ENCODE measurements at places on chromosomes 5 and 9.
A peak's percentile ranks its signal among the peaks of the same experiment; 100 is the strongest.

DNA sequence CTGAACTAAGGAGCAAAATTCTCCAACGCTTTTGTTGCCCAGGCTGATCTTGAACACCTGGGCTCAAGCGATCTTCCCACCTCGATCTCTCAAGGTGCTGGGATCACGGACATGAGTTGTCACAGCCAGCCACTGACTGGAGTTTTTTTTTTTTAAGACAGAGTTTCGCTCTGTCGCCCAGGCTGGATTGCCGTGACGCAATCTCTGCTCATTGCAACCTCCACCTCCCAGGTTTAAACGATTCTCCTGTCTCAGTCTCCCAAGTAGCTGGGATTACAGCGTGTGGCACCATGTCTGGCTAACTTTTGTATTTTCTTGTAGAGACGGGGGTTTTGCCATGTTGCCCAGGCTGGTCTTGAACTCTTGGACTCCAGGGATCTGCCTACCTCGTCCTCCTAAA, 58.2 kb downstream of the EHMT1 start:
- no peak for DNase-seq

DNA sequence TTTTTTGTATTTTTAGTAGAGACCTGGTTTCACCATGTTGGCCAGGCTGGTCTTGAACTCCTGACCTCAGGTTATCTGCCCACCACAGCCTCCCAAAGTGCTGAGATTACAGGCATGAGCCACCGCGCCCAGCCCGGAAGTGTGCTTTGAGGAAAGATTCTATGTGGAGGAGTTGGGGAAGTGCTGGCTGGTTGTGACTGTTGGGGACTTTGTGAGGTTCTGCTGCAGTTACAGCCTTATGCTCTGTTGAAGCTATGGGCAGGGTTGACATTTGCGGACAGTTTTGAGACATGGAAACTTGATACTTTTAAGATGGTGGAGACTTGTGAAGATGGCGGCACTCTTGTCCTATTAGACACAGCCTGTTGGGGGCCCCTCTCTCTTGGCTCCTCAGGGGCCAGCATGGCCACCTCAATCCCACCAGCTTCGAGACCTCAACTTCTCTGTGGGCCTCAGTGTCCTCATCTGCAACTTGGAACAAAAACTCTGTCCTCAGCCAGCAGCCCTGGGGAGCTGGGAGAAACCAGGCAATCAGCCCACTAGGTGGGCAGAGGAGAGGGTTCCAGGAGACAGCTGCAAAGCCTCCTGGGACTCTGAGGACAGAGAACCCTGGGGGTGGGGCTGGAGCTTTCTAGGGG, 24.9 kb downstream of the C9orf50 start:
- DNase-seq, result no peak

GRCh38 chr9:22211588-22212360, 202.7 kb upstream of the CDKN2B start:
- peak; percentile 95 for DNase-seq

DNA sequence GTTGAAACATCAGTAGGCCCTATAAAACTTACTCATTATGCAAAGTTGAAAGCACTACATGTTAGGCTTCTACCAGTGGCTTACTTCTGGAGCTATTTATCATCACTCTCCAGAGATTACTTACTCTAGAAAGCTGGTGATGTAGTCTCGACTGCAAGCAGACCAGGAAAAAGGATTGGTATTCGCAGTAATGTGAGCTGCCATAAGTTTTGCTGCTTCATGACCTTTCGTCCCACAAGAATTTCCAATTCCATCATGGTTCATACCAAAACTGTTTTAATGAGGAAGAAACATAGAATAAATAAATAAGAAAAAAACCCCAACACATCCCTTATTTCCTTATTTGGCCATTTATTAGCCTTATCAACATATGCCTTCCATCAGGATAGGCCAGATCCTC, 181.9 kb downstream of the ADAMTS6 start:
- DNase-seq, result peak; percentile 86

DNA sequence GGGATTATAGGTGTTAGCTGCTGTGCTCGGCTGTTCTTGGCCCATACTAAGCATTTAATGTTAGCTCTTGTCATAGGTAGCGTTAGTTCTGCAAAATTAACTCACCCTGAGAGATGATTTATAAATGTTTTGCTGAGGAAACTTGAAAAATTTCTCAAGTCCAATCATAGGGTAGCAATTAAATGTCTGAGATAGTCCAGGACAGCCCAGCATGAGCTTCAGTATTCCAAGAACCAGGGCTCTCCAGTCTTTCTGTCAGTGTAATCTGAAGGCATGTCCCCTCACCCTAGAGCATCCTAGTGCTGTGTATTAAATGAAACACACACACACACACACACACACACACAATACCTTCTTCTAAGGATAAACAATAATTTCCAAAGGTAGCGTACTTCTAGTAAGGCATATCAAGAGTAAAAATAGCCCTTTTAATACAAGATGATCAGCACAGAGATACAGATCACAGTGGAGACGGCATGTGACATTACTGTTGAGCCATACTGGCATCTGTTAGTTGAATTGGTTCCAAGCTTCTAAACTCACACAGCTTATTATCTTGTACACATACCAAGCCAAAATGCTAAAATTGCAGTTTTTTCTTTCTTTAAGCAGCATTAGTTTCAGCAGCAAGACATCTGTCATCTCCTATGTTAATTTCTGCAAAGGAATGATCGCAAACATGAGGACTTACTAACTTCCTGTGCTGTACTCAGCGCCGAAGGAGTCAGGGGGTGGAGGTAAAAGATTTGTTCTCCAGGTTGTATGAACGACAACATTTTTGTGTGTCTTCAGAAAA, 46.3 kb upstream of the JMY start:
- peak; percentile 15 for DNase-seq

- DNase-seq, result no peak
Observed at GRCh38 chr5:95949810-95950209, 11.8 kb downstream of the ELL2 start.

GRCh38 chr9:91245431-91246313, 116.0 kb downstream of the AUH start:
- DNase-seq, result no peak

DNA sequence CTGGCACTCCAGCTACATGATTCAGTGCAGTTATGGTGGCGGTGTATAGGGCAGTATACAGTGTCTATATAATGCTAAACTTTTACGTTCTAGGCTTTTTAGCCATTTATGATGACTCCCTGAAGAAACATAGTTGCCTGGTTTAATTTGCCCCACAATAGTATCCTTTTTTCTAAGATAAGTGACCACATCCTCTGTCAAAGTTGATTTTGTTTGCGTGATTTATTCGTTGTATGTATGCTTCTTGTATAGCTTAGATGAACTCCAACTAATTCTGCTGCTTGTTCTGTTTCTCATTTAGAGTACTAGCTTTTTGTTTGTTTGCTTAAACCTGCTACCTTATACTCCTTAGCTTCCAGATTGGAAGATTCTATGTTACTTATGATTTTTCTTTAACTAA, 83.6 kb downstream of the ERMP1 start:
- DNase-seq, result no peak

GRCh38 chr9:83043597-83043996, 19.3 kb downstream of the RASEF start:
- no peak for DNase-seq

- no peak for DNase-seq
Observed at GRCh38 chr5:127960270-127960691, 123.3 kb upstream of the SLC12A2 start.

DNA sequence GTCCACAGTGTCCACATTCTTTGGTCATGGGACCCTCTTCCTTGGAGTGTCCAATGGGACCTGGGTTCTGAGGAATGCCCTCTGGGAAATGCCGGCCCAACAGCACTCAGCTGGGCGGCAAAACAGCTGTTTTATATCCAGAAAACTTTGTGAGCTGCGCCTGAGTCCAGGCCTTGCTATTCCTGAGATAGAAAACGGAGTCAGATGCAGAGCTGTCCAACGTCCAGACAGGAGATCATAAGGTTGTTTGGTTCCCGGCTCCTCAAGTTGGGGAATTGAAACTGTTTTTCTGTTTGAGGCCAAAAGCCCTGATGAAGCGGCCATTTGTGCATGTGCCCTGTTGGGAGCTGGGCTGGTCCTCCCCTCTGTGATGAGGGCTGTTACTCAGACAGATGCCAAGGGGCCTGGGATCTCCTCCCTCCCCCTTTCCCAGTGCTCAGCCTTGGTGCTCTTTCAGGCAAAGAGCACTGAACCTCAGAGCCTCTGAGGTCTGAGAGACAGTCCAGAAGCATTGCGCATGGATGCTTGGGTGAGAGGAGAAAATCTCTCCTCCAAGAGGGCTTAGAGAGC, 66.6 kb upstream of the GARNL3 start:
- no peak for DNase-seq

- no peak for DNase-seq
Observed at GRCh38 chr5:131220566-131220965, 43.3 kb upstream of the CDC42SE2 start.

DNA sequence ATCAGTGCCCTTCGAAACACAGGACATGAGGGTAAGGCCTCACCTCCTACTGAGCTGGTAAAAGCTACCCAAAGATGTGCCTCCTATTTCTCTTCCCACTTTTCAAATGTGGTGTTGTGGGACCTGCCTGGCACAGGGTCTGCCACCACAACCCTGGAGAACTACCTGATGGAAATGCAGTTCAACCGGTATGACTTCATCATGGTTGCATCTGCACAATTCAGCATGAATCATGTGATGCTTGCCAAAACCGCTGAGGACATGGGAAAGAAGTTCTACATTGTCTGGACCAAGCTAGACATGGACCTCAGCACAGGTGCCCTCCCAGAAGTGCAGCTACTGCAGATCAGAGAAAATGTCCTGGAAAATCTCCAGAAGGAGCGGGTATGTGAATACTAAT, 1.9 kb downstream of the IRGM start:
- DNase-seq, result peak; percentile 4

DNA sequence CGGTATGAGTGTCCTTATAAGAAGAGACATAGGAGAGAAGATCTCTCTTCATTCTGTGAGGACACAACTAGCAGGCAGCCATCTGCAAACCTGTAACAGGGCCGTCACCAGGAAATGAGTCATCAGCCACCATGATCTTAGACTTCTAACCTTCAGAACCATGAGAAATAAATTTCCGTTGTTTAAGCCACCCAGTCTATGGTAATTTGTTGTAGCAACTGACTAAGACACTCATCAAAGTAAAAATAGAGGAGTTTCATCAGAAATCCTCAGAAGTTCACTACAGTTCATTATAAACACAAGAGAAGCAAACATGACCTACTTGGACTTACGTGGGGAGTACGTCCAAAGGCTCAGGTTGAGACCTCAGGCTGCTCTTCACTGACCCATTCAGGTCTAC, 357.7 kb downstream of the SEMA5A start:
- DNase-seq, result peak; percentile 96

GRCh38 chr9:2809692-2810419, 34.0 kb downstream of the PUM3 start:
- DNase-seq, result peak; percentile 93

DNA sequence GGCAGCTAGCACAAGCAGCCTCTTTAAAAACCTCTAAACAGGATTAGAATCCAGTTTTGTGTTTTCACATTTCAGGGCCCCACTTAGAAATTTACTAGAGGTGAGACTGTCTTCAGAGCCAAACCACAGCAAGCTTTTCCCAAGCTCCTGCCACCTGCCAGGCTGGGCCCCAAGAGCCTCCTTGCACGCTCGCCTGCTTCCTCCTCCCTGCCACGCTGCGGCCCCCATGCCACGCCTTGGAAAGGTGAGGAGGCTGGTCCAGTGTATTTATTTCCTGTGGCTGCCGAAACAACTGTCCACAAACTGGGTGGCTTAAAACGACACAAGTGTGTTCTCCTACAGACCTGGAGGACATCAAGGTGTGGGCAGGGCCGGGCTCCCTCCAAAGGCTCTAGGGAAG, 43.4 kb downstream of the NKX2-5 start:
- DNase-seq, result no peak

GRCh38 chr9:125822160-125822559, 75.0 kb downstream of the PBX3 start:
- no peak for DNase-seq

GRCh38 chr9:106403081-106403480, 459.9 kb upstream of the ZNF462 start:
- DNase-seq, result peak; percentile 1

GRCh38 chr9:20207176-20207575, 415.1 kb downstream of the MLLT3 start:
- DNase-seq, result no peak

GRCh38 chr9:133830310-133830709, 92.2 kb upstream of the SARDH start:
- DNase-seq, result no peak

DNA sequence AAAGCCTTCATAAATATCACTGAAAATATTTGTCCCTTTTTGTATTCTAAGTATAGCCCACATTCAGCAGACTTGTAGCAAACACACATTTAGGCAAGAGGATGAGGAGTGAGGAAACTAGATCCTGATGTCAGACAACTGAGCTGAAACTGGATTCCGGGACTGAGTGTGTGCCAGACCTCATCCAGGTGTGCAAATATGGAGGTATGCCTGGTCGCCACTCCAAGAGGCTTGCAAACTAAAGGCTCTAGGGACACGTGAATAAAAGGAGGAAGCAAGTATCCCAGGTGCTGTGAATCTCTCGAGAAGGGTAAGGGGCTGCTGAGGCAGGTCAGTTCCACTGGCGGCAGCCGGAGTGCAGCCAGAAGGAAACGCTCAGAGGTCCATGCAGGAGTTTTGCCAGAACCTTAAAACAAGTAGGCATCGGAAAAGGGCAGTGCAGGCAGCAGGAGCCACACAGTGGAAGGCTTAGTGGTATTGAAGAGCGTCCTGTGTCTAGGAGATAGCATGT, 77.4 kb upstream of the ALDH1B1 start:
- DNase-seq, result no peak

- DNase-seq, result no peak
Observed at GRCh38 chr5:43195670-43196265, 3.7 kb downstream of the NIM1K start.

DNA sequence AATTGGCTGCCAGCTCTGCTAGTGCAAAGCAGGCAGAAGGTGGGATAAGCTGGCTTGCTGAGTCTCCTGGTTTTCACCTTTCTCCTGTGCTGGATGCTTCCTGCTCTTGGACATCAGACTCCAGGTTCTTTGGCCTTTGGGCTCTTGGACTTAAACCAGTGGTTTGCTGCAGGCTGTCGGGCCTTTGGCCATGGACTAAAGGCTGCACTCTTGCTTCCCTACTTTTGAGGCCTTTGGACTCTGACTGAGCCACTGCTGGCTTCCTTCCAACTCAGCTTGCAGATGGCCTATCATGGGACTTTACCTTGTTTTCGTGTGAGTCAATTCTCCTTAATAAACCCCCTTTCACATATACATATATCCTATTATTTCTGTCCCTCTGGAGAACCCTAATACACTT, 1293.9 kb upstream of the CDH6 start:
- DNase-seq, result no peak

GRCh38 chr9:6708732-6709131, 49.0 kb upstream of the KDM4C start:
- no peak for DNase-seq

- no peak for DNase-seq
Observed at GRCh38 chr5:95035891-95036685, 248.8 kb downstream of the MCTP1 start.

GRCh38 chr5:1479581-1480188, 34.4 kb upstream of the SLC6A3 start:
- DNase-seq, result no peak

- peak; percentile 49 for DNase-seq
Observed at GRCh38 chr9:87324613-87325194, 173.0 kb upstream of the DAPK1 start.

All from HFFc6 (cell line).